ENCODE measurements at places on chromosomes 3 and 15. TPM values are rescaled to one million over a fixed set of nuclear protein-coding genes. Genes with fewer than 3 reads are reported as not detected.

- peak; percentile 85 for DNase-seq
- H3K27ac ChIP-seq, result peak overlapping the region; percentile 85
- no peaks in the 10 kb centered on the region for H3K27me3 ChIP-seq
Observed at GRCh38 chr3:45593708-45594601, 596 bp upstream of the LIMD1 start.

- H3K4me3 ChIP-seq, result no peak overlapping the region
- H3K27me3 ChIP-seq, result no peaks in the 10 kb centered on the region
- DNase-seq, result no peak
- H3K27ac ChIP-seq, result no peak overlapping the region
- no peaks in the 10 kb centered on the region for H3K36me3 ChIP-seq
Observed at GRCh38 chr3:123635717-123636116, 50.9 kb upstream of the HACD2 start.

- H3K27me3 ChIP-seq, result no peaks in the 10 kb centered on the region
- no peak overlapping the region for H3K27ac ChIP-seq
- H3K36me3 ChIP-seq, result no peaks in the 10 kb centered on the region
- no peak overlapping the region for H3K4me3 ChIP-seq
- no peak for DNase-seq
- no peaks in the 10 kb centered on the region for H3K4me1 ChIP-seq
Observed at GRCh38 chr3:188126934-188127333, 27.0 kb upstream of the LPP start.

GRCh38 chr15:56869573-56869972 is 48.9 kb upstream of the TCF12 start:
- no peak overlapping the region for H3K27ac ChIP-seq
- peak; percentile 59 for DNase-seq
- peaks cover 2% of the 10 kb centered on the region for H3K4me1 ChIP-seq
- H3K27me3 ChIP-seq, result no peaks in the 10 kb centered on the region
- no peak overlapping the region for H3K4me3 ChIP-seq

- no peaks in the 10 kb centered on the region for H3K36me3 ChIP-seq
- H3K27ac ChIP-seq, result no peak overlapping the region
- no peak overlapping the region for H3K4me3 ChIP-seq
Observed at GRCh38 chr3:45798034-45798433, 1.7 kb upstream of the SLC6A20 start.

Gene CLDN18
- not detected for total RNA-seq

Measured in GM23338 (cell line).